ENCODE measurements at places on chromosomes 2 and 18. TPM values are rescaled to one million over a fixed set of nuclear protein-coding genes. Genes with fewer than 3 reads are reported as not detected.
A peak's percentile ranks its signal among the peaks of the same experiment; 100 is the strongest.

DNA sequence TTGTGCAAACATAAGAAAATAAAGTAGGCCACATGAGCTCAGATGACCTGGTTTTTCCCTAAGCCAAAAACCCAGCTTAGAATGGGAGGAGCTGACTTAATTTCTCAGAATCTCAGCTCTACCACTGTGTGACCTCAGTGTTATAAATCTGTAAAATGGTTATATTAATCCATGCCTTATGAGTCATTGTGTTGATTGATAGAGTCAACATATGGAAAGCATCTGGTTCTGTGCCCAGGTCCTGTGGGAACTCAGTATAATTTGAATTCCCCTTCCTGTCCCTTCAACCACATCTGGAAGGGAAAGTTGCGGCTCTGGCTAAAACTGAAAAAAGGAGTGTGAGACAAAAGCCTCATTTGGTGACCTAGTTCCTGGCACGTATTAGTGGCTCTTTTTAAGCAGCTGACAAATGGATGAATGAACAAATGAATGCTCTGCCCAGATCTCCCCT, 25.7 kb downstream of the TMEM177 start:
- no peak for DNase-seq

DNA sequence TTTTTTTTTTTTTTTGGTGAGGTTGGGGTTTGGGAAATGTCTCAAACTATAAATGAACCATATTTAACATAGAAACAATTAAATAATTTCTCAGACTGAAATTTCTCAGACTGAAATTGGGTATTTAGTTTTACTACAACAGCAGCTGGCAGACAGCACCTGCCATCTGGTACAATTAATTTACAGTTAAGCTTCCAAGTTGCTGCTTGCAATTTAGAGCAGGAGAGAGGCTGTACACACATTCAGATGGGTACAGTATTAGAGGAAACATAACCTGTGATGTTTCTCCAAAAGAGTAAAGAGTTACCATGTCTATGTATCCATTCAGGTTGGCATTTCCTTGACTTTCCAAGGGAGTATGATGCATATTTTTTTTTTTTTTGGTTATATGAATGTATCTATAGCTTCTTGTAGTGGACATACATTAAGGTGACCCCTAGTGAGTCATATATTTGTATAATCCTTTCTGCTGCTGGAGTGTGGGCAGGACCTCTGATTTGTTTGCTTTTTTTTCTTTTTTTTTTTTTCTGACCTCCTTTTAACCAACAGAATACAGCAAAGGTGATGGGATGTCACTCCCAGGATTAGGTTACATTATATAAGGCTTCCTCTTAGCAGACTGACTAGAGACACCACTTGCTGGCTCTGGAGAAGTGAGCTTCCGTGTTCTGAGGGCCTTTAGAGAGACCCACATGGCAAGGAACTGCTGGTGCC, 201.7 kb downstream of the PTH2R start:
- no peak for DNase-seq

Gene LOXHD1
- total RNA-seq = 0.12 TPM

Gene INPP5D
- total RNA-seq = 30.4 TPM

GRCh38 chr2:211391189-211391567, 834.8 kb downstream of the CPS1 start:
- DNase-seq = no peak

DNA sequence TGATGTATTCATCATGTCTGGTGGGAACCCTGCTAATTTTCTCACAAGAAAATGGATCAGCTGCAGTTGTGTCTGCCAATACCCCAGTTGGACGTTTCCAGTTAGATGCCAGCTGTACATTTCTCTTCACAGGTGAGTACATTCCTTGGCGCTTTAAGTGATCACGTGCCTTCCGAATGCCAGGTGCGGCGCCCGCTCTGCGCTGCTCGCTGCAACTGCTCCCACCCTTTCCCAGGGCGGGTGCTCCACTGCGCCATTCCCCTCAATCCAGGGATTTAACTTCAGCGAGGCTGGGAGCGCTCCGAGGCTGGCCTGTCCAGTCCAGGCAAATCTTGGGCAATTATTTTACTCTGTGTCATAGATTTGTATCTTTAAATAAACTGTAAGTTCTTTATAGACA, 225.0 kb upstream of the RAB6C start:
- no peak for DNase-seq

- DNase-seq = peak; percentile 21
These were observed 748 bp upstream of the ZNF804A start for GRCh38 chr2:184597571-184597991.

- DNase-seq = peak; percentile 12
These were observed 1.6 kb downstream of the LONRF2 start for GRCh38 chr2:100320547-100321178.

- DNase-seq = no peak
These were observed 82.2 kb upstream of the ITGA4 start for GRCh38 chr2:181374781-181375675.

DNA sequence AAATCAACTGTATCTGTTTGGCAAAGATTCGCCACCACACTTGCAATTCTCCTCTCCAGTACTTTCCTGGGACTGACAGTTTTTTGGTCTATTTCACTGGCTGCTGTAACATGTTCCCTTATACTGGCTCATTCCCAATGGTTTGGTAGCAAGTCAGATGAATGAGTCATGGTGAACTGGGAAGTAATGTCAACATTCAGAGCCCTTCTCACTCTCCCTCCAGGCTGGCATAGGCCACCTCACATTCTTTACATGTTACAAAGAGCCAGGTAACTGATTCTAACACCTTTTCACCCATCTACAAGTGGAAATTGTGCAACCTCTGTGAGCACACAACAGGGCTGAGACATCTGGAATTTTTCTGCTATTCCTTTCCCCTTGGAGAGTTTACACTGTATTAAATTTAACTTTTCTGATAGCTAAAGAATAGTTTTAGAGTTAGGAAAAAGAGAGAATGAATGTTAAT, 111.3 kb upstream of the TLK1 start:
- peak; percentile 59 for DNase-seq

Gene METTL4
- 8.9 TPM for total RNA-seq

Gene CHRND
- total RNA-seq = not detected

DNA sequence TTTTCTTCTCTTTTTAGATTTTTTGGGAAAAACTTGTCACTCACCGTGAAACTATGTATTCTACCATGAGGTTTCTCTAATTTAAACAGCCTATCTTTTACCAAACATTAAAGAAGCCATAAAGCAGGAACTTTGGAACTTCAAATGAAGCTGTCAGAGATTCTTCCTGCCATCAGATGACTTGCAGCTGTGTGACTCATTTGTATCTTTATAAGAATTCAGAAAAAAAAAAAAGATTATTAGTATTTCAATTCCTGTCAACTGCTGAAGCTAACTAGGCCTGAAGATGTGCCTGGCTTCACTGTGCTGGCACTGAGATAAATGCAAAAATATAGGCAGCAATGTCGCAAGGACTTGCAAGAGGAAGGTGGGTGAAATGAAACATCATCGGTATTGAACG, 1399.1 kb upstream of the PIK3C3 start:
- no peak for DNase-seq

GRCh38 chr2:108385411-108386071, 7.8 kb downstream of the SULT1C4 start:
- DNase-seq = peak; percentile 67

GRCh38 chr2:20617892-20618467, 32.9 kb downstream of the HS1BP3 start:
- DNase-seq = peak; percentile 97

DNA sequence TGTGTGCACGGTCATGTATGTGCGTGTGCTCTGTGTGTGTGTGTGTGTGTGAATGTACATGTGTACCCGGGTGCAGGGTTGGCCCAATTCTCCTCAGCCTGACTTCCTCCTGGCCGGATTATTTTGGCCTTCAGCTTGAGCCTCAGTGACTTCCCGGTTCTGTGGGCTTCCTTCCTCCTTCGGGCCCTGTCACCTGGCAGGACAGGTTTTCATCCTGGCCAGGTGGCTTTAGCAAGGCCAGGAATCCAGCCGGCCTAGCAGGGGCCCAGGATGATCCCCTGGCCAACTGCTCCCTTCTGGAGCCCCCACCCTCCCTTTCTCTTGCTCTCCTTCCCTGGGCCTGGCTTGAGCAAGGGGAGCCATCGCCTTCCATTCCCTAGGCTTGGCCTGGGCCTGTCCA, 140.5 kb downstream of the INHBB start:
- no peak for DNase-seq

DNA sequence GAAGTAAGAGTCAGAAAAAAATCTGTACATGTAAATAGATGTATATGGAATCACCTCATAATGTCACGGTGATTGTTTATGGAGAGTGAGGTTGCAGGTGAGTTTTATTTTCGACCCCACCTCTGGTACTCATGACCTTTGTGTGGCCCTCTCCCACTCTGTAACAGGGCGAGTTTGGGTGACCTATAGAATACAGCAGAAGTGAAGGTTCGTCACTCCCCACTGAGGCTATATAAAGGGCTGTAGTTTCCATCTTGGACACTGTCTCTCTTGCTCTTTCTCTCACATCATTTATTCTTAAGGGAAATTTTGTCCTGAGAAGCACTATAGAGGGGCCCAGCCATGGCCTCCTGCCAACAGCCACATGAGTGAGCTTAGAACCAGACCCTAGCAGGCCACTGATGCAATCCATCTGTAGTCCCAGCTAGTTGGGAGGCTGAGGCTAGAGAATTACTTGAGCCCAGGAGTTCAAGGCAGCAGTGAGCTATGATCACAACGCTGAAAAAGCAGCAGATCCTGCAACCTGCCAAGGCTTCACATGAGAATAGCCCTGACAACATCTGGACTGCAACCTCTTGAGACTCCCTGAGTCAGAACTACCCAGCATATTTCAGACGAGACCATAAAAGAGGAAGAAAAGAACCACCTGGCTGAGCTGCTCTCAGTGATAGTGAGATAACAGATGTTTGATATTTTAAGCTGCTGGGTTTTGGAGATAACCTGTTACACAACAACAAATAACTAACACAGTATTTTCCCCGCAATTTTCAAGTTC, 74.3 kb upstream of the SLC1A4 start:
- DNase-seq = no peak

GRCh38 chr2:20443276-20443920, 3.5 kb upstream of the RHOB start:
- peak; percentile 62 for DNase-seq

Gene C2orf80
- total RNA-seq = not detected

DNA sequence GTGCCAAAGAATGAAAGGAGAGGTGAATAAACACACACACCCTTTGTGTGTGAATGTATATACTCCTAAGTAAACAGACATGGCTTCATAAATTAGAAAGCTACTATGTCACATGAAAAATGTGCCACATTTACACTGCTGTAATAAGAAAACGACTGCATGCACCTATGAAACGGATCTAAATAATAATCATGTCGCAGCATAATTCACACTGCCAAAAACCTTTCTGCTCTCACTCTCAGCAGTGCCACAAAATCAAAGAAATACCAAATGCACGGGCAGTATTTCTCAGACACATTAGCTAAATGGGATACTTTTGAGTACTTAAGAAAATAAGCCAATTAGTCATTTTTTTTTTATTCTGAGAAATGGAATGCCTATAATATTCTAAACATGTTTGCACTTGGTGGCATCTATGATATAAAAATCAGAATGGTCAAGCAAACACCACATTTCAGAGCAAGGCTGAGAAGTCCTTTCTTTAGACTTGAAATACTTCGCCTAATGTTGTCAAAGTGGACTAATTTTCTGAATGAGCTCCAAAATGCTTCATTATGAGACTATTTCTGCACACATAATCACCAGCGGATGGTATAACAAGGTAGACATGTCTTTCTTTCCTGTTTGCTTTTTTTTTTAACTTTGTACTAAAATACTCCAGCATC, 6.6 kb downstream of the BCL11A start:
- no peak for DNase-seq

DNA sequence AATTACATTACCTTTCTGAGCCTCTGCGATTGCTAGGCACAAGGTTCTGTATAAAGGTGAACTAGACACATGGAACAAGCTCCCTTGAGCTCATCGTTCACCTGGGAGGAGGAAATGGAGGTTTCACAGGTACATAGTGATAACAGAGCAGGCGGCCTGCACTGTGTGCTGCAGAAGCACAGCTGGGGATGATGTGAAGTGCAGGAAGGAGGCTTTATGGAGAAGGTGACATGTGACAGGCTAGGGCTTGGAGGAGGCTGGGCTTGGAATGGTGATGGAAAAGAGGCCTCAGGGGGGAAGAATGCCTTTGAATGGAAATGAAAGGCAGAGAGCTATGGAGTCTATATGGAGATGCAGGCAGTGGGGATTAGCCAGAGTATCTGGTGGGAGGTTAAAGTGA, 22.9 kb downstream of the MARCHF4 start:
- DNase-seq = no peak

- DNase-seq = no peak
These were observed 459.2 kb downstream of the KCNJ3 start for GRCh38 chr2:155157711-155158110.

- no peak for DNase-seq
These were observed 21.6 kb upstream of the CACNB4 start for GRCh38 chr2:152120430-152120829.
